ENCODE measurements at places on chromosomes 7 and 10.

DNA sequence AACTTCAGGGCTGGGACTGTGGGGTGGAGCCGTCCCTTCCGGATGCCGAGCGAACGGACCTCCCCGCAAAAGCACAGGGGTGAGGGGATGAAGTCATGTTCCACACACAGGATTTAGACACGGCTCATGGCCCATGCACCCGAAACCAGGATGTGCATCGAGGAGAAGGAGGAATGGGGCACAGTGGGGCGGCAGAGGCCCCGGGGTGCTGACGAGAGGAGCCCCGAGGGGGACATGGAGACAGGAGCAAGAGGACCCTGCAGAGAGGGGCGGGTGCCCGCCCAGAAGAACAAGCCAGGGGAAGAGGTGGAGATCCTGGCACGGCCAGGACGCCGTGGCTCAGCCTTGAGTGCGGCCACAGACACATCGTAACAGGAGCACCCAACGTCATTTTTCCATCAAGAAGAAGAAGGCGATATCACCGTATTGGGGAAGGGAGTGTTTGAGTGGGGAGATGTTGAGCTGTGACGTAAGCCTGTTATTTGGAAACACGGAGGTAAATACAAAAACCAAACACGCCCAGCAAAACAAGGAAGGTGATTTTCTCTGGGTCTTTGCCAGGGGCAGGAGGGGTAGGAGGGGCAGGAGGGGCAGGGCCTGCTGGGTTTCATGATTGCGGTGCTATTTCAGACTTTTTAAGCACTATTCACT, 25.3 kb upstream of the FOXL3 start:
- no peak for DNase-seq

DNA sequence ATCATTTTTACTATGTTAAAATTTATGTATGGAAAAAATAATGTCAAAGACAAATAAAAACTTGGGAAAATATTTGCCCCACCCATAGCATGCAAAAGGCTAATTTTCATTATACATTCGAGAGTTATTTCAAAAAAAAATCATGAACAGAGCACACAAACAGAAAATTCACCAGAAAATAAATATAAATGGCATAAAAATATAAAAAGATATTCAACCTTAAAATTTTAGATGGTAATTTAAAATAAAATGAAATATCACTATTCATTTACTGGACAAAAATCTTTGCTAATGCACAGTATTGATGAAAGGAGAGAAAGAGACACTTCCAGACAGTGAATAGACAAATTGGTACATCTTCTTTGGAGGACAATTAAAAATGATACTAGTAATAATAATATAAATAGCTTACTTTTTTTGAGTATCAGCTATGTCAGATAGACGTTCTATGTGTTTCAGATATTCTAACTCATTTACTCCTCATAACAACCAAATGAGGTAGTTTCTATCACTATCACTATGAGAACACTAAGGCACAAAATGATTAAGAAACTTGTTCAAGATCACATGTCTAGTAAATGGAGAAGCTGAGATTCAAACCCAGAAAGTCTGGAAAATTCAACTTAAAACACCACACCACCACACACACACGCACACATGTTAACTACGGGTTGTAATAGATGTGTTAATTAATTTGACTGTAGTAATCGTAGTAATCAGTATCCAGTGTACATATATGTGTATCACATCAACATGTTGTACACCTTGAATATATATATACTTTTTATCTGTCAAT, 63.0 kb downstream of the CCDC71L start:
- no peak for DNase-seq

DNA sequence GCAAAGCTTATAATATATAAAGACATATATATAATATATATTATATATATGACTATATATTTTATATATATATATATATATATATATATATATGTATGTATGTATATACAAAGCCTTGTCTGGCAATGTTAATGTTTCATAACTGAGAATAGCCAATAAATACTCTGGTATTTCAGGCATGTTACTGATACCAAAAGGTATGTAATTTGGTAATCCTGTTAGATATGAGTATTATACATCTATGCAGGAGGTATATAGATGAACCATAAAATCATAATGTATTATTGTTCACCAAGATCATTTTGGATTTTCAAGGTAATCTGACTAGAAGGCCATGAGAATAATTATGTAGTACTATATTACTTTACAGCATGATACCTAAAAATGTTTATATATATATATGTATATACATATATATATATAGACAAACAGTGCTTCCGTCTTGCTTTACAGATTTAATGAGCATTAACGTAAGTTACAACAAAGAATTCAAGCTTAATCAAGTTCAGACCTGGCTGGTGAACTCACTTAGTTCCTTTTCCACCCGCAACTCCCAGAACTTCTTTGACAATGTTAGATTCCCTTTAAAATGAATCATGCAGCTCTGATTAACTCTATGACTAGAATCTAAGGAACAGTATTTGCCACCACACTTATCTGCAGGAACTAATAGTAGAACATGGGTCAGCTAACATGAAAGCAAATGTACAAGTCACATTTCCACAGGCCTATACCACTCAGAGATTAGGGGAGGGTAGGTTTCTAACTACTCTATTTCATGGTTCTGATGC, 82.7 kb downstream of the SLC25A13 start:
- DNase-seq, result no peak

DNA sequence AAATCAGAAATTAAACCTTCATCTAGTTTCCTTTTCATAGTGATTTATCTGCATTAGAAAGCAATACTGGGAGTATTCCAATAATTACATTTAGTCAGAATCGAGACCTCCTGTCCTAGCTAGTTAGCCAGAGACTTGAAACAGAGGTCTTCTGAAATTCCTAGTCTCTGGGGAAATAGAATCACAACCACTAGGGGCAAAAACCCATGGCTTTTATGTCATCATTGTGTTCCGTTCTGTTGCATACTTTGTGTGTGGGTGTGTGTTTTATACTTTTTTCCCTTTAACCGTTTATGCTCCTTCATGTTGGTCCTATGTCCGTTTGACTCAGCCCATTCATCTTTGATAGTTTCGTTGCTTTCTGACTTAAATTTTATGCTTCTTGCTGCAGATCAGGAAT, 79.8 kb downstream of the RALA start:
- DNase-seq, result no peak

- DNase-seq, result no peak
Observed at GRCh38 chr10:55283031-55283430, 482.0 kb upstream of the PCDH15 start.

DNA sequence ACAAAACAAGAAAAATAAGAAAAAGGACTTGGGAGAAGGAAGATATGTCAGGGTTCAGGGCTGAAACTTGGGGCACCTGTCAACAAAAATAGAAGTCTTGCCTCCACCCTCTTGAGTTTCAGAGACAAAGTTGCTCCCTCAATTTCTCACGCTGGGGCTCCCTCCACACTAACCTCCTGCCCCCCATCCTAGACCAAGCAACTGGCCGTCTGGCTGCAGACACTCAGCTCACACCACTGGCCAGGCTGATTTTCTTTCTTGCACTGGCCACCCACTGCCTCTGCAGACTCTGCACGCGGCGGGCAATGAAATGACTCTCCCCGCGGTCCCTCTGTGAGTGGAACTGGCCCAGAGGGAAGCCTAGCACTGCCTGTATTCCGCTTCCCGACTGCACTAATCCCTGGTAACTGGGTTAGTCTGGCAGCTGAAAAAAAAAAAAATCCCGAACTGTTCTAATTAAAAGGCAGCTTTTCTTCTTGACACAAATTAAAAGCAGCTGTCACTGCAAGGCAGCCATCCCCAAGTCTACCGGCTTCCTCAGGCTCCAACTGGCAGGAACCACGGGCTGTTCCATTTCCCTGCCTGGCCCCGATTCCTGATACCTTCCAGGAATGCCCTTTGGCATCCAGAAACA, 83.5 kb downstream of the SPDYE5 start:
- DNase-seq, result no peak

GRCh38 chr10:57482259-57482658, 785.4 kb downstream of the IPMK start:
- DNase-seq, result no peak

- DNase-seq, result no peak
Observed at GRCh38 chr10:78892338-78893176, 176.2 kb upstream of the ZMIZ1 start.

GRCh38 chr10:58137813-58138212, 129.9 kb downstream of the IPMK start:
- no peak for DNase-seq

DNA sequence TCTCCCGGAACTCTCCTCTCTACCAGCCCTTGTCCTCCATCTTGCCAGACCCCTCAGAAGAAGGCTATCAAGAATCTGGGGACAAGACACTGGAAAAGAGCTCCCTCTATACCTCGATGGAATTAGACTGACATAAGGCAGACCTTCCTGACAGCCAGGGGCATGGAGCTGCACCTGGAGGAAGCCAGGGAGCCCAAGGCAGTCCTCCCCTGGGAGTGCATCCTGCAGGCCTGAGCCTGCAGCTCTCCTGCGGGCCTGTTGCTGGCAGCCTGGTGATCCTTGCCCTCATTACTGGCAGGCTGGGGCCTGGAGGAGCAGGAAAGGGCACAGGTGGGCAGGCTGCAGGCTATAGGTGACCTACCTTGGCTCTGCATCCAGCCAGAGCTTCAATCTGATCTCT, 323.4 kb downstream of the GRID1 start:
- no peak for DNase-seq

GRCh38 chr7:39623732-39624441, 515 bp downstream of the RALA start:
- peak; percentile 37 for DNase-seq

DNA sequence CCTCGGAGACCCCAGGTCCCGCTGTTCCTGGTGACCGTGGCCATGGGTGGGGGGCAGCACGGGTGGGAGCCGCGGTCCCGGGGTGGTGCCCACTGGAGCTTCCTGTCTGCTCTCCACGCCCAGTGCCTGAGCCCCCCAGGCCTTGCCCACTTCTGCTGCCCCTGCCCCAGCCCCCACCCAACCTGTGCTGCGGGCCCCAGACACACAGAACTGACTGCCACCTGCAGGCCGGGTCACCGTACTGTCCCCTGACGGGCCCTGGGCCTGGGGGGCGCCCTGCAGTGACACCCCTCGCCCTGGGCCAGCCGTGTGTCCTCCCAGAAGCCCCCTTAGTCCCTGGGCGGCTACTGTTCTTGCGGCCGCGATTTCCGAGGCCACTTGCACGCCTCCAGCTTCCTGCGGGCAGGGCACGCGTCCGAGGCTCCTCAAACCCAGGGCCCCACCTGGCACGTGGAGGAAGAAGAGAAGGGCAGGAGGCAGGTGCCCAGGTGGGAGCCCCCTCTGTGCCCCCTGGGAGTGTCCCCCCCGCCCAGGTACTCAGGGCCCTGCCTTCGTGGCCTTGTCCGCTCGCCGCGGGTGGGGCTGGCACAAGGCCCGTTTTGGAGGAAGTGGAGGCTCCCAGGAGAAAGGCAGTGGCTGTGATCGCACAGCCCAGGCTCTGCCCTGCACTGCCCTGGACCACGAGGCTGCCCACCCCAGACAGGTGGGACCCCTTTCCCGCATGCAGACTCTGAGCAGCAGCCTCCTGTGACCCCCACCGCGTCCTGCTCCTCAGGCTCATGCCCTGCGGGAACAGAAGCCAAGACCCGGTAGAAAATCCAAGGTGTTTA, 10.4 kb downstream of the TMEM184A start:
- no peak for DNase-seq

DNA sequence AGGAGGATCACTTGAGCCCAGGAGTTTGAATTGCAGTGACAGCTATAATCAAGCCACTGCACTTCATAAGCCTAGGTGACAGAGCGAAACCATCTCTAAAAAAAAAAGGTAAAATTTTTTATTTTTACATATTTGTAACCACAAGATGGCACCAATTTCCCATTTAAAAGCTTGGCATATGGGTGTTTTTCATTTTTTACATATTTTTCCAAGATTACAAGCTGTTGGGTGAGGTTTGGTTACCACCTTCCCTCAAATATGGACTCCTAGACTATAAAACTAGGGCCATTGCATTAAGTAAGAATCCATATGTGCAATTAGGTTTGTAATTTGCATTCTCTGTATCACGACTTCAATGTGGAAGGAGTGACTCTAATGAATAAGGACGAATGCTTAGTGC, 129.3 kb upstream of the ACBD5 start:
- DNase-seq, result no peak

DNA sequence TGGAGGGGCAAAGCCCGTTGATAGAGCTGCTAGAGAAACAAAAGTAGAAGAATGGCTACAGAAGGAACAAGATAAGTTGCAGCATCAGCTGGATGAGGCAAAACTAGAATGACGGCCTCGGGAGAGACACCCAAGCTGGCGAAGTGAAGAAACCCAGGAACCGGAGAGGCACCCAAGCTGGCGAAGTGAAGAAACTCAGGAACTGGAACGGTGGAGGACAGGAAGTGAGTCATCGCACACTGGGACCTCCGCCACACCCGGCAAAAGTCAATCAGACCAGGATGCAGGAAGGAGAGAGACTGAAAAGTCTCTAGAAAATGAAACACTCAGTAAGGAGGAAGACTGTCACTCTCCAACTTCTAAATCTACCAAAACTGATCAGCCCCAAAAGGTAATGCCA, 133.0 kb upstream of the NEBL start:
- no peak for DNase-seq

GRCh38 chr10:27911539-27911938, 87.3 kb downstream of the ODAD2 start:
- DNase-seq, result no peak

GRCh38 chr7:36372156-36372555, 17.5 kb upstream of the ANLN start:
- DNase-seq, result no peak

DNA sequence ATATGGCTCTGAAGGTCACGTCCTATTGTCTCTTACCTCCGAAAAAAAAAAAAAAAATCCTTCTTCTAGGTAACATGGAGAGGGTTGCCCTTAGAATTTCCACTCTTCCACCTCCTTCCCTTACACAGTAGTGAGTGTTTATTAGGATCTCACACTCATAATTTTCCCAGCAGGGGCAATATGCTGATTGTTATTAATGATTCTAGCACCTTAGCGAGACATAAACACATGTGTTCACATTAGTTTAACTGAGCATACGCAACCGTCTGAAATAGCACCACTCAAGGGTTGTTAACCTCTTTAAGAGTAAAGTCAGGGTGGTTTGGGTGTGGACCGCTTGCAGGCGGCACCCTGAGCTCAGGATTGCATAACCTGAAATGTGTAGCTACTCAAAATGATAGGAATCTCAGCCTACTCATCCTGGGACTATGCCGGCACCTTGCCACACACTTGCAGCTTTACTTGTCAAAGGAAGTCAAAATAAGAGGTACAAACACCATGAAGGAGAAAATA, 52.2 kb downstream of the CPEB3 start:
- no peak for DNase-seq

- no peak for DNase-seq
Observed at GRCh38 chr10:47371629-47372485, 12.2 kb downstream of the ZNF488 start.
